Uterus (tissue), 4 donors: ENCODE measurements at places on chromosomes 7 and 10. TPM values are rescaled to one million over a fixed set of nuclear protein-coding genes. Genes with fewer than 3 reads are reported as not detected.

The HYAL4 gene
- total RNA-seq = not detected

DNA sequence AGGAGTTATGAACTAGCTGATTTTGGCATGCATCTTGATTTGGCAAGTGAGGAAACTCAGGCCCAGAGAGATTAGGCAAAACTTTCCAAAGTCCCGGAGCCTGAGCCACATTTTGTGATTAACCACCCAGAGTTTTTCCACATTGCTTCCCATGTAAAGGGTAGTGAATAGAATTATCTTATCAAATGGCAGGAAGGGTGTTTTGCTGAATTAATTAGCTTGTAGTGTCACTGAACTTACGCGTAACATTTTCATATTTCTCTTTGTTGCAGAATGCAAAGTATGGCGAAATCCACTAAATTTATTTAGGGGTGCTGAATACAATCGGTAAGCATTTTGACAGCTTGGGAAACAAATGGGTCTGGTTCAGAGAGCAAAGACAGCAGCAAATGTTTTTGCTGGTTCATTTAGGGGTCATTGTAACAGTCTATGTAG, 176.2 kb downstream of the ST7 start:
- H3K27me3 ChIP-seq = no peaks in the 10 kb centered on the region
- H3K36me3 ChIP-seq = no peaks in the 10 kb centered on the region
- no peak overlapping the region for H3K27ac ChIP-seq
- H3K4me3 ChIP-seq = no peak overlapping the region
- no peaks in the 10 kb centered on the region for H3K4me1 ChIP-seq
- no peak for DNase-seq

DNA sequence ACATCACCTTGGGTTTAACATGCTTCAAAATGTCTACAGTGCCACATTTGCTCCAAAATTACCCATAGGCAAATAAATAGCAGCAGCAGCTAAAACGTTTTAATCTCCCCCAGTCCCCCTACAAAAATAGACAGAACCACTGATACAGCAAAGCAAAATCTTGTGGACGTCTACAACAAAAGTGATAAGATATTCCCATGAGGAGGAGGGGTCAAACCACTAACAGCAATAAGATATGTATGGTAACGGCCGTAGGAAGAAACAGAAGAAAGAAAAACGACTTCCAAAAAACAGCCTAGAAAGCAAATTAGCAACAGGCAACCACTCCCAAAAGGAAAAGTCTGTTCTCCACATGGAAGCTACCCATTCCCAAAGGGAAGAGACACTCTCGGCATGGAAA, 34.5 kb upstream of the ST8SIA6 start:
- H3K4me1 ChIP-seq = no peaks in the 10 kb centered on the region
- DNase-seq = no peak
- no peaks in the 10 kb centered on the region for H3K27me3 ChIP-seq
- no peak overlapping the region for H3K27ac ChIP-seq
- H3K36me3 ChIP-seq = no peaks in the 10 kb centered on the region

The PIK3AP1 gene
- 10.0 TPM for total RNA-seq

The GPR26 gene
- not detected for total RNA-seq

GRCh38 chr7:53812135-53812534, 730.0 kb upstream of the VSTM2A start:
- no peaks in the 10 kb centered on the region for H3K4me1 ChIP-seq
- no peaks in the 10 kb centered on the region for H3K36me3 ChIP-seq
- no peak overlapping the region for H3K27ac ChIP-seq
- no peak overlapping the region for H3K4me3 ChIP-seq

The CARD11 gene
- 0.95 TPM for total RNA-seq

GRCh38 chr7:3537210-3537875, 236.3 kb downstream of the SDK1 start:
- no peaks in the 10 kb centered on the region for H3K4me1 ChIP-seq
- no peaks in the 10 kb centered on the region for H3K36me3 ChIP-seq
- H3K27me3 ChIP-seq = no peaks in the 10 kb centered on the region

DNA sequence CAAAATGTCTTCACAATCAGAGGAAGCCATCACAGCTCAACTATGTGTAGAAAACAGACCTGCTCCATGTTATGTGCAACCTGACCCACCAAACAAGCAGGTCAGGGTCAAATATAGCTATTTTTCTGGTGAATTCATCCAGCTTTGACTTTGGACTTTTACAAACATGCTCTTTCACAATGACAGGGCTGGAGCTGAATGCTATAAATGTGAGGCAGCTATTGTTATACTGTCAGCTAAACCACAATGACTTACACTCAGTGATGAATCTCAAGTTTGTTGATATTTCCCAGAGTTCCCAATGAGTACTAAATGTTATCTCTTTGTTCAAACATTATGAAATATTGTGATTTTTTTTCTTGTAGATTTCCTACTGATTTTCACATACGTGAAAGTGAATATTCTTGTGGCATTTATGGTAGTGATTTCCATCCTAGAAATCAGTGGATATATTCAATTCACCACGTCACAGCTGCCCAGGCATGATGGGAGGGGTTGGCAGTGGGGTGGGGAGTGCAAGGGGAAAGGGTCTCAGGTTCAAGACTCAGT, 2.5 kb upstream of the ITIH2 start:
- H3K27me3 ChIP-seq = no peaks in the 10 kb centered on the region
- H3K4me3 ChIP-seq = no peak overlapping the region
- H3K27ac ChIP-seq = no peak overlapping the region

DNA sequence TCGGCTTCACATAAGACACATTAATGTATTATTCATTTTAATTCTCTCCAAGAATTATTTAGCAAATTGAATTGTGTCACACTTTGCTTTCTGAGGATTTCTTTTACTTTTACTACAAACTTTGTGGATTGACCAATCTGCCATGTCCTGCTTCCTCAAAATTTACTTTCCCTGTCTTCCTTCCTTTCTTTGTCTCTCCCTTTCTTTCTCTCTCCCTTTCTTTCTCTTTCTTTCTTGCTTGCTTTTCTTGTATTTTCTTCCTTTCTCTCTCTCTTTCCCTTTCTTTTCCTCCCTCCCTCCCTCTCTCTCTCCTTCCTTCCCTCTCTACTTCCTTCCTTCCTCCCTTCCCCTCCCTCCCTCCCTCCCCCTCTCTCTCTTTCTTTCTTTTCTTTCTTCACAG, 37.8 kb downstream of the SP8 start:
- no peak overlapping the region for H3K4me3 ChIP-seq
- no peaks in the 10 kb centered on the region for H3K36me3 ChIP-seq

DNA sequence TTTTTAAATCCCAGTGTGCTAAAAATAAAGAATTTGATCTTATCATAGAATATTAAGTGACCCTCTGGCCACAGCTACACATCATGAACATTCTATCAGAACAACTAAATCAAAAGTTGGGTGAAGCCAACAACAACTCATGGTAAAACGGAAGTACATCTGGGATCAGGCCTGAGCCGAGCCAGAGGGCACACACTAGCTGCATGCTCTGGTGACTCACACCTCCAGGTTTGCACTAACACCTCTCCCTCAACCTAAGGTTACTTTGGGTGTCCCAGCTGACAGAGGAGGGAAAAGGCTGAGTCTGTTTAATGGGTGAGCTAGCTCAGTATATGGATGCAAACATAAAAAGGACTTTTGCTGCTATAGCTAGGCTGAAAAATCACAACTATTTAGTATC, 281.6 kb downstream of the HGF start:
- no peaks in the 10 kb centered on the region for H3K36me3 ChIP-seq
- no peaks in the 10 kb centered on the region for H3K4me1 ChIP-seq
- no peaks in the 10 kb centered on the region for H3K27me3 ChIP-seq
- no peak for DNase-seq

- no peak overlapping the region for H3K27ac ChIP-seq
- H3K36me3 ChIP-seq = no peaks in the 10 kb centered on the region
- no peak for DNase-seq
- H3K27me3 ChIP-seq = no peaks in the 10 kb centered on the region
- no peak overlapping the region for H3K4me3 ChIP-seq
These were observed 82.7 kb upstream of the WIPF3 start for GRCh38 chr7:29723599-29723998.

DNA sequence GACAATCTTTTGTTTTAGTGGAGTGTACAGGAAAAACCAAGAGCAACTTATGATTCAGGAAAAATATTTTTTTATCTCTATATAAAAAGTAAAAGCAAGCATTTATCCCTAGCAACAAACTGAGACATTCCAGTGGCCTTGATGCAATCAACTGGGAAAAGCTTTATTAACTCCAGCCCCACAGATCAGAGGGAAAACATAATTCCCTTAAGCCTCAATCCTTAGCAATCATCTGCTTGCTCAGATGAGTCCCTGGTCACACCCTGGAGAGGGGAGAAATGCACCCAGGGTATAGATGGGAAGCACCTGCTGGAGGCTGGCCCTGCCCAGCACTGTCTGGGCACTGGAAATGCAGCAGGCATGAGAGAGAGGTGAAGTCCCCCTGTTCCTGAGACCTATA, 636.6 kb downstream of the TNS3 start:
- H3K27me3 ChIP-seq = no peaks in the 10 kb centered on the region
- DNase-seq = no peak

- no peaks in the 10 kb centered on the region for H3K27me3 ChIP-seq
- no peaks in the 10 kb centered on the region for H3K36me3 ChIP-seq
- no peaks in the 10 kb centered on the region for H3K4me1 ChIP-seq
- no peak overlapping the region for H3K27ac ChIP-seq
- no peak overlapping the region for H3K4me3 ChIP-seq
These were observed 42.8 kb downstream of the PDGFA start for GRCh38 chr7:476736-477360.

DNA sequence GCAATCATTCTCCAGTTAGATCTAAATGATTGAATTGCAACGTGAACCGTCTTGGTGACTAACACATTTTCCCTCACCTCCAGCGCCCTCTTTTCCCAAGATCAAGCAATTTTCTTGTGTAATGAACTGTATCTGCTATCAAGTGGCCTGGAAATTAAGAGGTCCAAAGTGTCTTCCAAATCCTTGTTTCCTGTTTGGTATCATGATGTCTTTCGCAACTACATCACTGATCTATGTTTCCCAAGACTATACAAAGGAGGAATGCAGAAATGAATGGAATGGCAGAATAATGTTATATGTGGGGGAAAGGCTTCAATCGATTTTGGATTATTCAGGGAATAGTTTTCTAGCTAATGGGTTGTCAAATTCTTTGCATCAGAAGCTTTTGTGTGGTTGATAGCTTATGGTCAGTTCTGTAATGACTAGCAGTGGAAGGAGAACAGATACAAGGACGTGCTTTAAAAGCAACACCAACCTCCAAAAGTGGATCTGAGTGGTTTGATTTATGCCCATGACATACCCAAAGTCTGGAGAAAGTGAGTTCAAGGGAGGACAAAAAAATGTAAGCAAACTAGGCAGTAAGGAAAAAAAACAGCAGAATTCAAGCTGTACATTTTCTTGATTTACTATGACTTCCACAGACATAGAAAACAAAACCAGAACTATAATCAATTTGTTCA, 14.6 kb upstream of the ZEB1 start:
- DNase-seq = no peak
- no peaks in the 10 kb centered on the region for H3K27me3 ChIP-seq
- no peaks in the 10 kb centered on the region for H3K36me3 ChIP-seq
- H3K4me3 ChIP-seq = no peak overlapping the region

GRCh38 chr7:122311734-122312450, 7.3 kb upstream of the FEZF1 start:
- H3K27me3 ChIP-seq = peaks cover 100% of the 10 kb centered on the region
- no peak overlapping the region for H3K27ac ChIP-seq
- H3K4me1 ChIP-seq = no peaks in the 10 kb centered on the region

DNA sequence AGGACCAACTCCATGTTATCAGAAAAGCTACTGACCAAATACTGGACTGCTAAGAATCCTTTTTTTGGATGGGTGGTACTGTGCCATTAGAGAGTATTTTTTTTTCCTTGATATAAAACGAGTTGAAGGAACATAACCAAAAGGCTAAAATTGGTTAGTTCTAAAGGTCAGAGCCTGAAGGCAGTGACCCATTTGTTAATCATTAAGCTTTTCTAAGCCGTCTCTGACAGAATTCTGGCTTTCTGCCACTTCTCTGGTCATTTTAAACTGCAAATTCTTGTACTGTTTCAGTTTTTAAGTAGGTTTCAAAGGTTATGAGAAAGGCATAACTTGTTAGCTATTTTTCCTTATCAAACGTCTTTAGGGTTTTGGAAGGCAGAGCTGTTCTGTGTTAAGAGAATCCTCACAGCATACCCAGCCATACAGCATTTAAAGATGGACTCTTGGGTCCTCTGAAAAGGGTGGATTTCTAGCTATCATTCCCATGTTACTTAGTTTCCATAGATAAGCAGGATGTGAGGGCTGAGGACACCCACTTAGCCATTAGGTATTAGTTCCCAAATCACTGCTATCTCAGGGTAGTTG, 196.8 kb downstream of the RNLS start:
- peaks cover 4% of the 10 kb centered on the region for H3K4me1 ChIP-seq
- no peaks in the 10 kb centered on the region for H3K36me3 ChIP-seq
- H3K27me3 ChIP-seq = no peaks in the 10 kb centered on the region
- peak overlapping the region; percentile 73 for H3K27ac ChIP-seq
- no peak for DNase-seq
